ENCODE measurements at places on chromosomes 7 and 10.

DNA sequence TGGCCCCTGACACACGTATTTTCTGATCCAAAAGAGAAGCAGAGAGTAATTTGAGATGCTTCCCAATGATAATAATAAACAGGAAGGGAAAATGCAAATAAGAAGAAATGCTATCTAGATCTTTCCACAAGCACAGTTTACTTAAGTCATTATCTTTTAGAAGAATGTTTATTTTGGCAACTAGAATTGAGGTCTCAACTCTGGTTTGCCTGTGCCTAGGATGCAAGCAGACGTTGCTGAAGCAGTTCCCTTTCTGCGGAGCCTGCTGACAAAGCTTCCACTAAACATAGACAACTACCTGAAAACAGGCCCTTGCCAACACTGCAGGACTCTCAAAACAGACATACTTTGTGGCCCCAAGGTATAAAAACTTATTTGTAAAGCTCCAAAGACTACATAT, 315.8 kb upstream of the POM121L12 start:
- no peak for DNase-seq

GRCh38 chr10:22268503-22268902, 47.7 kb upstream of the COMMD3 start:
- DNase-seq = no peak

- no peak for DNase-seq
Measured at GRCh38 chr7:77823787-77824186, 25.2 kb downstream of the PHTF2 start.

- no peak for DNase-seq
Measured at GRCh38 chr10:111034598-111035310, 42.1 kb upstream of the ADRA2A start.

DNA sequence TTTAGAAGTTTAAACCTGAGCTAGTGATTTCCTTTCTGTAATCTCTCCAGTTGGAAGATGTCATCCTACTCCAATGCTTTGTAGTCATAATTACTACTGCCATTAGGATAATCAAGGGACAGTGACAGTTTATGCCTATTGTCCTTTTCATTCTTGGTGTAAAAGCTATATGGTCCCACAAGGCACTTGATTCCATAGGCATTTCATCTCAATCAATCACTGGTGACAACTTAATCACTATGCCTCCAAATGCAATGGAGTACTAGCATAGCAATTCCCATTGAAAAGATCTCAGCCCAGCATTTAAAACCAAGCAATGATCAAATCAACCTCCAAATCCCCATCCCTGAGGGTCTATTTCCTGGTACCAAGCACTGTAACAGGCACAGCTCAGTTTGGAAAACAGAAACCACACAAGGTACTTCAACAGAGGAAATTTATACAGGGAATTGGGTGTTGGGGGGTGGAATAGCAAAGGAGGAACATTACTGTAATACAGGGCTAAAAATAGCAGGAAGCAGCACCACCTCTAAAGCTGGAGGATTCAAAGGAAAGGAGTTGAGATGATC, 51.0 kb downstream of the FHIP2A start:
- DNase-seq = no peak

GRCh38 chr10:104925232-104925851, 284.3 kb downstream of the SORCS3 start:
- DNase-seq = peak; percentile 41

DNA sequence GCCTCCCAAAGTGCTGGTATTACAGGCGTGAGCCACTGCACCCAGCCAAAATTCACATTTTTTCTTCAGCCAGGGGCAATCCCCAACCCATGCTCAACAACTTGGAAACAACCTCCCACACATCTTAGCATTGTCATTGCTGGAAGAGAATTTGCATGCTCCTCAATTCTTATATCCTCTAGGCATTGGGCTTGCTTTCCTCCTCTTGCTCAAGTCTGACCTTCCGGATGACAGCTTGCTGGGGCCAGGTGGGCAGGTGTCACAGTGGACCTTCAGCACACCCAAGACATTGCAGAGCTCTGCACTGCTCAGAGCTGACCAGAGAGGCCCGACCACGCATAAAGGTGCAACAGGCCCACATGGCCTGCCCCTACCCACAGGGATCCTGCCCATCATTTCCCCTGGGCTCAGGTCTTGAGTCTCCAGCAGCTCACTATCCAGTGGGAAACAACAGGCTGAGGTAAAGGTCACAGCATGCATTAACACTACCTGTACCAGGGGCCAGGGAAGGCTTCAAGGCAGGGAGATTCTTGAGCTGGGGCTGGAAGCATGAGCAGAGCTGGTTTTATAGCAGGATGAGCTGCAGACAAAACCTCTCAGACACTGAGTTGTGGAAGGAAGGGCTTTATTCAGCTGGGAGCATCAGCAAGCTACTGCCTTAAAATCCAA, 6.8 kb upstream of the GPR15LG start:
- no peak for DNase-seq

DNA sequence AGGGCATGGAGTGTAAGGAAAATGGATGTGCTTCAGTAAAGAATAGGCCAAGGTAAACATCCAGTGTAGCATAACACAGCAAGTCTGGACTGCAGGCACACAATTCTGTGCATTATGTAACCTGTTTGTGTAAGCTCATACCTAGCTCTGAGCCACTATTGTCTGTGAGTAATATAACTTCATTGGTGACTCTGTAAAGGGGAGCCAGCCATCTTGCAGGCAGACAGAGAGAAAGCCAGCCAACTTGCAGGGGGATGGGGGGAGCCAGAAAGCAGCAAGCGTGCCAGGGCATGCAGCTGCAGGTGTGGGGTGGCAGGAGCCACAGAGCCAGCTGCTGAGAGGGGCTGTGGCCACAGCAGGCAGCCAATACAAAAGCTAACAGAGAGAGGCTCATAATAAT, 449.2 kb downstream of the IPMK start:
- DNase-seq = no peak

GRCh38 chr10:1524540-1524939, 212.8 kb downstream of the ADARB2 start:
- DNase-seq = no peak

- no peak for DNase-seq
Measured at GRCh38 chr10:89640241-89640640, 4.8 kb downstream of the PANK1 start.

GRCh38 chr10:29345144-29345909, 56.5 kb downstream of the LYZL1 start:
- DNase-seq = no peak

DNA sequence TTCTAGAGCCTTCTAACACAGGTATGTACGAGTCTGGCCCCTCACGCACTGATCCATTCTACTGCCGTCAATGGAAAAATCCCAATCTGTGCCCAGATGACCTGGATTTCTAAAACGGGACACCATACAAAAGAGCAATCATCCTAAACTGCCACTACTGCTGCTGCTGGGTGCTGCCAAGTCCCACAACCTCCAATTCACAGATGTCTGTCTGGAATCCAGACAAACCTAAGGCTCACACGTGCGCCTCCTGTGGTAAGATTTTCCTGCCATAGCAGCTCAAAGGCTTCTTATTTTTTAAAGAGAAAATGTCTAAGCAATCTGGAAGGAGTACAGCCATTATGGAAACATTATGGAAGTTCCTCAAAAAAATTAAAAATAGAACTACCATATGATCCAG, 40.9 kb downstream of the JCAD start:
- no peak for DNase-seq

All from iPS-NIHi11 (cell line).